ENCODE measurements at places on chromosomes 3 and 15.

GRCh38 chr15:99682455-99682854 lies 50.8 kb downstream of the LYSMD4 start:
- DNase-seq = no peak

DNA sequence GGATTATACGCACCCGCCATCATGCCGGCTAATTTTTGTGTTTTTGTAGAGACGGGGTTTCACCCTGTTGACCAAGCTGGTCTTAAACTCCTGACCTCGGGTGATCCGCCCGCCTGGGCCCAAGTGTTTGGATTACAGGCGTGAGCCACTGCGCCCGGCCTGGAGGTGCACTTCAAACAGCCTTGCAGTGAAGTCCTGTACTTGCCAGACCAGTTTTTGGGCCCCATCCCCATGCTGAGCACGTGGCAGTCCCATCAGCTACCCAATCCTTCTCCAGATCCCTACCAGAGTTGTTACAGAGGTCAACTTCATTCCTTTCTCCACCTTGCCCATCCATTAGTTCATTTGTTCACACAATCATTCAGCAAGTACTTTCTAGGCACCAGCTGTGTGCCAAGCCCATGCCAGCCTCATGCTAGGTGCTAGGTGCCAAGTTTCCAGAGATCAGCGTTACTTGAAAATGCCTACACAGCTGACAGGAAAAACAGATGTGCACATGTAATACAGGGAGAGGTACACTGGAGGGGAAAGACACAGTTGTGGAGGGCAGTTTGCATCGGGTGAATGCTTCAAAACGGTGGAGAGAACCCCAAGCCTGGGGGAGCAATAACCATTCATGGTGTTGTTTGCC lies 2.2 kb downstream of the DNAH1 start:
- no peak for DNase-seq

DNA sequence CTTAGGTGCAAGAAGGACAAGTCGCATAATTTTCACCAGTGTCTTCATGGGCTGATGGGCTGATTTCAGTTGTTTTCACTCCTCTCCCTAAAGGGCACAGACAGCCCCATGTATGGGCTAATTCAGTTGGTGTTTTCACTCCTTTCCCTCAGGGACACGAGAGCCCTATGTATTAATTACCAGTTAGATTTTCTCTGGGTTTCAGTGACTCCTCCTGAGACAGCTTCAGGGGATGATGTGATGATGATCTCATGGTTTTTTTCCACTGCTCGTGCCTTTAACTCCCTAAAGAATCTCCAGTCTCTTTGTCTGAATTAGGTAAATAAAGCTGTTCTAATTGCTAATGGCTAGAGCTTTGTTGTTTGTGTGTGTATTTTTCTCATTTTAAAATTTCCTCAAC lies 9.9 kb downstream of the RAMAC start:
- no peak for DNase-seq

DNA sequence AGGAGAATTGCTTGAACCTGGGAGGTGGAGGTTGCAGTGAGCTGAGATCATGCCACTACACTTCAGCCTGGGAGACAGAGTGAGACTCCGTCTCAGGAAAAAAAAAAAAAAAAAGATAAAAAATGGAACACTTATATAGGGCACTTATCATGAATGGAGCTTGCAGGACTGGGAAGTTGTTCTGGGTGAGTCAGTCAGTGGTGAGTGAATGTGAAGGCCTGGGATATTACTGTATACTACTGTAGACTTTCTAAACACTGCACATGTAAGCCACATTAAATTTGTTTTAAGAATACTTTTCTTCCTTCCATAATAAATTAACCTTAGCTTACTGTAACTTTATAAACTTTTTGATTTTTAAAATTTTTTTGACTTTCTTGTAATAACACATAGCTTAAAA lies 59.8 kb downstream of the SFMBT1 start:
- no peak for DNase-seq

DNA sequence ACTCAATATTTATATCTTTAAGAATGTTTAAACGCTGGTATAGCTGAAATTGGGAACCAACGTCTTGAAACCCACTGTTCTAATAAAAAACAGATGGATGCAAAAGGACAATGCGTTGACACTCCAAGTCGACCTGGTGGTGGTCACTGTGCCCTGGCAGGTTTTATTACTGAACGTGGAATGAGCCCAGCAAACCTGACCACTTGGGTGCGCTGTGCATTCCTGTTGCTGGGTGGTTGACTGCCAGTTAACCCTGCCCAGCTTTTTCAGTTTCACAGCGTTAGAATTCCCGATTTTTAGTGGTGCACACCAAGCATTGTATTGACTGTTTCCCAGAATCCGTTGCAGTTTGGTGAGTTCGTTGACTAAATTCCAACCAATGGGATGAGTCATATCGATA lies 384.4 kb downstream of the OCA2 start:
- no peak for DNase-seq

DNA sequence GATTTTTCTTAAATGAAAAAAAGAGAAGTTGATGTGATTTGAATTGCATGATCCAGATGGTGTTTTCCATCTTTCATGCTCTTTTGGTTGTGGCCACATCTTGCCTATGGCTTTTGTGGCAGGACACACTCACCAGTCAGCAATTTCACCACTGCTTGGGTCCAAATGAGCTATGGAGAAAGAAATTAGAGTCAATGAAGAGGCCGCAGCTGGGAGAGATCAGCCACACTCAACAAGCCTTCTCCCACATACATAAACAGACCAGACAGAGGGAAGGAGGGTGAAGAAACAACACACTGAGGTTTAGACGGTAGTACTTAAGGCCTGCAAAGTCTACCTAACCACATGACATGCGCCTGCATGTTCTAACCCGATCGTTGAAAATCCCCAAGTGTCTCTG lies 110.7 kb upstream of the CDIN1 start:
- DNase-seq = no peak

GRCh38 chr15:96574782-96575181 lies 244.3 kb downstream of the NR2F2 start:
- no peak for DNase-seq

GRCh38 chr3:56612146-56612545 lies 55.2 kb downstream of the CCDC66 start:
- DNase-seq = no peak

DNA sequence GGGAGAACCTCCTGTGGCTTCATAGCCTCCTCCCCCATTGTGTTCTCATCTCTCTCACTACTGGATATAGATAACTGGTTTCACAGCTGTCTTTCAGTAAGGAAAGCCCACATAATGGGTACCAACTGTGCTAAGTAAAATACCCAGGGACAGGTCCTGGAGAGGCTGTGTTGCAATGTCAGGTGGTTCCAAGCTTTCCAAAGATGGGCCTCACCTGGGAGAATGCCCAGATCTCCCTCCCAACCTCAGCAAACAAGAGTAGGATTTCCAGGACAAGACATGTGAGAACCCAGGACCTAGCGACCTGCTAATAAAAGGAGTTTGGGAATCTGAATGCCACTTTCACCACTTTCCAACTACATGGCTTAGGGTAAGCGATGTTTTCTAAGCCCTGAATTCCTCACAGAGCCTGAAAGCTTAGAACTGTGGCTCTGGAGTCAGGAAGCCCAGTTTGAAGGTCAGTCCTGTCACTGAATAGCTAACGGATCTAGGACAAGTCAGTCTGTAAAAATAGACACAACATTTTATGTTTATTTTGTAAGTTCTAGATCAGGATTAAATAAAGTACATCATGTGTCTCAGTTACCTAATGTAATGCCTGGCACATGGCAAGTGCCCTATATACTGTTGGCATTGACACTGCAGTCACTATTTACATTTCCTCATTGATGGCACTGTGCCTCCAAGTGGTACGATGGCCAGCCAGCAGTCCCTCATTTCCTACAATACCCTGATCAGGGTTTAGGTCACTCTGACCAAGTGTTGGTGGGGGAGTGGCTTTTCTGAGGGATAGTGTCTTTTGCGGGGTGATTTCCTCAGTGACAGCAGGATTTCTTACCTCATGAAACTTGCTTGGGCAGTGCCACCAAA lies 11.9 kb downstream of the CERS3 start:
- no peak for DNase-seq

GRCh38 chr3:154148541-154148940 lies 27.4 kb downstream of the ARHGEF26 start:
- no peak for DNase-seq

Data from activated CD4-positive, alpha-beta T cell treated with anti-CD3 and anti-CD28 coated beads, Interleukin-2, amount 50 U/mL, for 4 hours (primary cell).